ENCODE measurements at places on chromosomes 2 and 18.

DNA sequence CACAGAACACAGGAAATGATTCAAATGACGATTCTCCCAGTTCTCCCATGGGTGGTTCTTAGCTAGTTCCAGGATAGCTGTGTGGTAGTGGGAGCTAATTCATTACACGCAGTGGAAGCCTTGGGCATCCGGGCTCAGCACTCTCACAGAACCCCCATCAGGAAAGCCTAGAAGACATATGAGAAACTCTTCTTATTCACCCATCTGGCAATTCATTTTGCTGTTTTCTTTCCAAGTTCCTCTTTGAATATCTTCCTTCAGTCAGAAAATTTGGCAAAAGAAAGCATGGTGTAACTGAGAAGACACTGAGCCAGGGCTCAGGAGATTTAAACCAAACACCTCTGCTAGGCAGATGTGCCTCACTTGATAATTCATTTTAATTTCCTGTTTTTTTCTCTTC is 85.2 kb upstream of the FN1 start:
- no peak for DNase-seq

- DNase-seq = no peak
Observed at GRCh38 chr2:218444692-218445357, 25.9 kb downstream of the VIL1 start.

DNA sequence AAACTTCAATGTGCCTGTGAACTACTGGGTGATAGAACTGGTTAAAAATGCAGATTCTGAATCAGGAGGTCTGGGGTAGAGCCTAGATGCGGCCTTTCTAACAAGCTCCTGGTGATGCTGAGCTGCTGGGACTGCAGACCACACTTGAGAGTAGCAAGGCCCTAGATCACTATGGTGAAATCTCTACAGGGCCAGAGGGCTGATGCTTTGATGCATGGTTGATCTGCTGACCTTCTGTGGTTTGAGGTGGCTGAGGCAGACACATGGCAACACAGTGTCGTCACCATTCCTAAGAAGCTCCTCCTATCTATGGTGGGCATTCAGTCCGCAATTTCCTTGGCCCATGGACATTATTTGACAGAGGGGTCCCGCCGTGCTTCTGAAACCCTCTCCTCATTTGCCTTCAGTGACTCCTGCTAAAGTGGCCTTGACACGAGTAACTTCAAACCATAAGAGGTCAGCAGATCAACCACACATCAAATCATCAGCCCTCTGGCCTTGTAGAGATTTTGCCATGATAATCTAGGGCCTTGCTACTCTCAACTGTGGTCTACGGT is 19.8 kb downstream of the CCDC68 start:
- DNase-seq = peak; percentile 45

GRCh38 chr2:236568068-236568921 is 1.3 kb upstream of the ACKR3 start:
- DNase-seq = peak; percentile 27

DNA sequence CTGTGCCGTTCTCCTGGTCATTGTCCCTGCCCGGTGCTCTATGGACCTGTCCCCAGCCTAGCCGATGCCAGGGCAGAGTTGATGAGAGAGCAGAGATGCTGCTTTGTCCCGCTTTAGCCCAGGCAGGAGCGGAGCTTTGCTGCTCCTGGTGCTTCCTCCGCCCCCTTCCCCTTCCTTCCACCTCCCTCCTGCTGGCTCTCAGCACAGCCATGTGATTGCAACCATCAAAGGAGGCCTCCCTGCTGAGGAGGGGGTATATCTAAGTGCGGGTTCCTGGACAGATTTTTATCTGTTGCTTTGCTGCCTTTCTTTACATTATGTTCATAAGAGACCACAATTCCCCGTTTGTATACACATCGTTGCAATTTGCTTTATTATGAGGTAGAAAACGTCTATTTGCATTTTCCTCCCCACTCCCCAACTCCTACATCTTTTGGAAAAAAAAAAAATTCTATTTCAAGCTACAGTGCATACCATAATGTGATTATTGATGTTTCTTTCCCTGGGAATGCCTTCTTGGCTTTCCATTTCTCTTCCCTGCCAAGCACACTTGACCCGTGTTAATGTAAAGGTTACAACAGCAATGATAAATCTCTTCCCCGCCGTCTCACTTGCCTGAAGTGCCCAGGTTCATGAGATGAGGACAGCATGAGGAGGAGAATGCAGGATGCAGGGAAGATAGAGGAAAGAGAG is 25.4 kb downstream of the ALPK2 start:
- no peak for DNase-seq

GRCh38 chr2:125424266-125424785 is 1231.6 kb upstream of the GYPC start:
- DNase-seq = no peak

- DNase-seq = no peak
Observed at GRCh38 chr18:23737578-23737977, 48.3 kb downstream of the LAMA3 start.

- DNase-seq = peak; percentile 90
Observed at GRCh38 chr2:231361701-231362554, 33.6 kb upstream of the B3GNT7 start.

DNA sequence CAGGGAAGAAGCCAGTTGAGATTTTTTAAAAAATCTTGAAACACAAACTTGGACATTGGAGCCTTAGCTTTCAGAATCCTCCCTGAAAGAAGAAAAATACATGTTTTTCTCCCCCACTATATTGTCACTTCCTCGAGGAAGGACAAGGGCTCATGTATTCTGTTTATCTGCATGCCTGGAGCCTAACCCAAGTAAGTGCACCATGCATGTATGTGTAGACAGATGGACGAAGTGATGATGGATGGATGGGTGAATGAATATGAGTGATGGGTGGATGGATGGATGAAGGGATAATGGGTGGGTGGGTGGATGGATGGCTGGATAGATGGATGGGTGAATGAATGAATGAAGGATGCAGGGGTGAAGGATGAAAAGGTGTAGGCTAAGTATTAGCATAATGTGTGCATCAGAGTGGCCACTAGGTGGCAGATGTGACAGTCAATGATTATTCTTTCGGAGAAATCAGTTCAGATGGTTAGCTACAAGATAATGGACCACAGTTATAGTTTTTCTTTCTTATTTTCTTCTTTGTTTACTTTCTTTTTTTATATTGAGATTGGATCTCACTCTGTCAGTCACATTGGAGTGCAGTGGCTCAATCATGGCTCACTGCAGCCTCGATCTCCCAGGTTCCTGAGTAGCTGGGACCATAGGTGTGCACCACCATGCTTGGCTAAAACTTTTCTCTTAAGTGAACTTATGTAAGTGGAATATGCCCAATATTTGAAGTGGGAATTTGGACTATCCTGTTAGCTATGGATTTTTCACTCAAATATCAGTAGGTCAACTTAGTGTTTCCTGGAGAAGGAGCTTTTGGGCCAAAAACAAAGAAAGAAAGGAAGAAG is 18.5 kb upstream of the CCDC93 start:
- peak; percentile 78 for DNase-seq

GRCh38 chr2:78984386-78984785 is 41.1 kb upstream of the REG3G start:
- no peak for DNase-seq

- DNase-seq = no peak
Observed at GRCh38 chr18:35073186-35074105, 32.2 kb downstream of the MAPRE2 start.

DNA sequence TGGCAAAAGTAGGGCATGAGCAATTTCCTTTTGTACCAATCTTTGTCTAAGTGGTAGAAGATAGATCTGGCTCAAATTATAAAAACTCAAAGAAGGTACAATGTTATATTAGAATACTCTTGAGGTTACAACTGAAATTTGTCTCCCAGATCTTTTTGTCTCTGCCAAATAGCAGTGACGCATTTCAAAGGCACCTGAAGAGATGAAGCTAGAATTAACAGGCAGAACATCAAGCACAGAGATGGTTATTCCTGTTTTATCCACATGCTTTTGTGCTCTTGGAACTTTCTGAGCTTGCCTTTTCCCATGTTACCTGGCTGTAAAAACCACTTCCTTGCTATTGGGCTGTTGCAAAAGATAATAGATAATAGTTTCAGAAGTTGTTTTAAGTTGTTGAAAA is 74.3 kb downstream of the GREB1L start:
- no peak for DNase-seq

GRCh38 chr2:64153811-64154210 is 9.6 kb upstream of the PELI1 start:
- DNase-seq = no peak

- DNase-seq = no peak
Observed at GRCh38 chr2:210086930-210087329, 84.3 kb downstream of the KANSL1L start.

GRCh38 chr2:190891889-190892288 is 11.3 kb downstream of the GLS start:
- DNase-seq = no peak

DNA sequence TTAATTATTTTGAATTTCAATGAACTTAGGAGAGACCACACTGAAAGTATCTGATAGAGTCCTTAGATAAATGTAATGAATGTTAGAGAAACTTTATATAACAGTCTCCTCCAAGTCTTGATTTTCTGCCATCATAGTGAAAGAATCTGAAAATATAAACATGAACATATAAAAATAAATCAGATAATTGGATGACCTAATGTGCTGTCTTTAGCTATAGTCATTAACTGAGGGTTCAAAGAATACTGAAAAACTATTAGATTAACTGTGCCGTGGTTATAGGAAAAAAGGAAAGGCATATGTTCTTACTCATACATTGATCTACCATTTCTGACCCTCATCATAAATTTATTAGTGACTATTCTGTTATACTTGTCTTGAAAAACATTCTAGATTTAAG is 47.0 kb upstream of the SPAG16 start:
- no peak for DNase-seq

GRCh38 chr2:38174131-38174530 is 98.2 kb upstream of the CYP1B1 start:
- DNase-seq = no peak

DNA sequence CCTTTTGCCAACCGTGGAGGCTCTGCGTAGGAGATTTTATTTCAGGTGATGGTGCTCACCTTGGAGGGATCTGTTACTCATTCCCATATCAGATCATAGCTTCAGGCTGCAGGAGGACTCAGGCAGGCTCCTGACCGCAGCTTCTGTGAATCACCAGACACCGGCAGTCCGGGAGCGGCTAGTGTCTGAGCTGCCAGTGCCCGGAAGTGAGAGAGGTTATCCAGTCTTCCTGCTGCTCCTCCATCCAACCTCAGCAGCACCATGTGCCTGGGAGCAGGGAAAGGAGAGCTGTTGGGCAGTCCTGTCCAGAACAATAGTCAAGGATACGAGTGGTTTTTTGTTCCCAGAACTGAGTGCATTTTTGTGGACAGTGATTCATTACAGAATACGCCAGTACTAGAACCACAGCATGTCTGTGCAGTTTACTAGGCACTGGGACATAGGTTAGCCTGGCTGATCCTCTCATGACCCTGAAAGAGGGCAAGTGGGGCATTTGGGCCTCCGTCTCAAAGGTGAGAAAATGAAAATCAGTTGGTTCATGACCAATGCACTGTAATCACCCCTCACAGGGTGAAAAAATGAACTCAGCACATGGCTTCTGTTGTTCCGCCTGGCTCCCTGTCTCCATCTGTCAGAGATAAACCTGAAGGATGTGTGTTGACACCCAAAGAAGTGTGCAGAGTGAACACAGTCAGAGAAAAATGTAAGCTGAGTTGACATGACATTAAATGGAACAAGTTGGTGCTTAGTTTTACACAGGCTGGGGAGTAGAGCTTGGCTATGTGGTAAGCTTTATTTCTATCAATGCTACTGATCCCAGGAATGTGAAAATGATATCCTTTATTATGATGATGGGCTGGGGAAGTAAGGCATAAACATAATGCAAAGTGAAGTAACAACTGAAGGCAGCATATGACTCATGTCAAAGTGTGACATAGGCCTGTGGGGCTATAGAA is 12.2 kb downstream of the FHOD3 start:
- DNase-seq = no peak

- no peak for DNase-seq
Observed at GRCh38 chr2:183021613-183022012, 16.6 kb downstream of the NCKAP1 start.

- no peak for DNase-seq
Observed at GRCh38 chr2:240918258-240919091, 12.3 kb downstream of the CROCC2 start.

- no peak for DNase-seq
Observed at GRCh38 chr2:75113231-75113869, 86.0 kb downstream of the TACR1 start.

GRCh38 chr2:147442816-147443215 is 402.0 kb upstream of the ACVR2A start:
- DNase-seq = no peak

DNA sequence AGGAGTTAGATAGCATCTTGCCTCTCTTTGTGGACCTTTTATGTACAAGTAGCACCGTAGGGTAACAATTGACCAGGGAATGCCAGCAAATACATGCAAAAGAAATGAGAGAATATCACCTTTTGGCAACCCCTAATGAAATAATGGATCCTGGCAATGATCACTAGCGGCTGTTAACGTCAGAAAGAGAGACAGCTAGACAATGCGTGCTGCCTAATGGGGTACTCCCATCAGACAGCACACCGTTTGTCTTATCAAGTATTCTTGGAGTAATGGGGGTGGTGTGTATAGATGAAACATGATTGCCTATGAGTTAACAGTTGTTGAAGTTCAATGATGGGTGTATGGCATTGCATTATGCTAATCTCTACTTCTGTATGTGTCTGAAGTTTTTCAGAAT is 1.6 kb downstream of the ELAC1 start:
- DNase-seq = peak; percentile 9

DNA sequence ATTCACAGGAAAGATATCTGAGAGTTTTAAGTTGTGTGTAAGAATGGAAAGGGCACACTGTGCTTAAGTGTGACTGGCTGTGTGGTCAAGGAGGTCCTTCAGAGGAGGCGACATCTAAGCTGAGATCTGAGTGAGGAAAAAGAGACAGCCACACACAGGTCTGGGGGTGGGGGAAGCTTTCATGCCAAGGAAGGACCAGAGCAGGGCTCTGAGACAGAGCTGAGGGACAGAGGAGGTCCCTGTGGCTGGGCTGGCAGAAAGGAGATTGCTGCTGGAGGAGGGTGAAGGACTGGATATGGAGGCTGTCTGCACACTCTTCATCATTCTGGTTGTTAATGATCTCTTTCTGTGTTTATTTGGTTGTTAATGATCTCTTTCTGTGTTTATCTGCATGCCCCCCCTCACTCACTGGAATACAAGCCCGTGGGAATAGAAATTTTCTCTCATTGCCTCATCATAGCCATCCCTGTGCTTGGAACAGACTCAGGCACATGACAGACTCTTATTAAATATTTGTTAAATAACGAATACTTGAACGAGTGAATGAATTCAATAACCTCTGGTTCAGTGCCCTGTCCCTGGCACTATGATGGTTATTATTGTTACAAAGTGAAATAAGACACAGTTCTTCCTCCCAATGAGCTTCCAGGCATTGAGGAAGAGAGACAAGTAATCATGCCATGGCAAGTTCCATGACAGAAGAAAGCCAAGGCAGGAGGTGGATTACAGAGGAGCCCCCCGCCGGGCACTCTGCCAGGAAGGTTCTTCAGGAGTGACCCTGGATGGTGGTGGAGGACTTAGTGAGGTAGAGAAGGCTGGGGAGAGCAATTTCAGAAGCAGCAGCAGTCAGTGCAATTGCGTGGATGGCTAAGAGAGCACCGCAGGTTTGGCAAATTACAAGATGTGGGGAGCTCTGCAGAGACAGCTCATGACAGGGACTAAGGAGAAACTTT is 399.4 kb upstream of the HS6ST1 start:
- DNase-seq = no peak
